Activated T-cell treated with anti-CD3 and anti-CD28 coated beads, Interleukin-2, amount 50 U/mL, for 4 hours (primary cell): ENCODE measurements at places on chromosomes 1 and 21. TPM values are rescaled to one million over a fixed set of nuclear protein-coding genes. Genes with fewer than 3 reads are reported as not detected.

FMO2 gene
- 0.27 TPM for total RNA-seq

MANEAL gene
- 4.0 TPM for total RNA-seq

BRINP3 gene
- not detected for total RNA-seq

CFAP45 gene
- 0.82 TPM for total RNA-seq

FAM72D gene
- 3.6 TPM for total RNA-seq

SLC9C2 gene
- total RNA-seq = not detected

NOTCH2 gene
- total RNA-seq = 53.4 TPM

PLA2G2F gene
- not detected for total RNA-seq

SPATA21 gene
- total RNA-seq = not detected

AMY1A gene
- not detected for total RNA-seq

C1orf226 gene
- not detected for total RNA-seq

KRTAP19-4 gene
- total RNA-seq = not detected

TADA1 gene
- 20.2 TPM for total RNA-seq

ESRRG gene
- not detected for total RNA-seq

CFHR5 gene
- not detected for total RNA-seq

GMEB1 gene
- 19.5 TPM for total RNA-seq

APOBEC4 gene
- not detected for total RNA-seq

LMX1A gene
- not detected for total RNA-seq

C1orf87 gene
- not detected for total RNA-seq

SDCCAG8 gene
- 14.4 TPM for total RNA-seq

ACKR1 gene
- total RNA-seq = not detected

TSPAN1 gene
- total RNA-seq = 0.37 TPM

KRTAP13-2 gene
- total RNA-seq = not detected

B4GALT2 gene
- total RNA-seq = 33.7 TPM

INKA2 gene
- total RNA-seq = 0.25 TPM

PDC gene
- not detected for total RNA-seq

CFHR1 gene
- total RNA-seq = 0.26 TPM

ATXN7L2 gene
- 23.6 TPM for total RNA-seq

VAV3 gene
- total RNA-seq = 5.4 TPM

FAM177B gene
- not detected for total RNA-seq

MAP3K6 gene
- total RNA-seq = 3.1 TPM

TMEM51 gene
- total RNA-seq = not detected

CLIC6 gene
- 0.38 TPM for total RNA-seq

ENSA gene
- 221 TPM for total RNA-seq

CD101 gene
- 1.2 TPM for total RNA-seq

MCOLN2 gene
- total RNA-seq = 67.7 TPM

DNALI1 gene
- not detected for total RNA-seq

TAS1R1 gene
- not detected for total RNA-seq

PKNOX1 gene
- 17.5 TPM for total RNA-seq

ATP6V1G3 gene
- total RNA-seq = not detected

CLCA2 gene
- total RNA-seq = not detected

S100A7 gene
- not detected for total RNA-seq

SIK1 gene
- total RNA-seq = 16.7 TPM

OXCT2 gene
- 2.2 TPM for total RNA-seq

TMEM79 gene
- total RNA-seq = 6.9 TPM

LIN28A gene
- 0.57 TPM for total RNA-seq

OR2L13 gene
- total RNA-seq = not detected

ETS2 gene
- 48.3 TPM for total RNA-seq

SH2D1B gene
- total RNA-seq = not detected

KCNK2 gene
- not detected for total RNA-seq

ITLN2 gene
- total RNA-seq = not detected

PRAMEF10 gene
- not detected for total RNA-seq

MRPL55 gene
- total RNA-seq = 89.5 TPM

GBP4 gene
- total RNA-seq = 53.2 TPM

SLC30A1 gene
- 17.2 TPM for total RNA-seq

GPATCH2 gene
- total RNA-seq = 7.5 TPM

HCRTR1 gene
- total RNA-seq = not detected

MSH4 gene
- total RNA-seq = 0.28 TPM

TMPRSS2 gene
- 0.24 TPM for total RNA-seq
